ENCODE measurements at places on chromosomes 6 and 20.

GRCh38 chr6:30231067-30231466 is 17.9 kb upstream of the TRIM26 start:
- no peaks in the 10 kb centered on the region for H3K36me3 ChIP-seq
- H3K4me3 ChIP-seq: no peak overlapping the region
- H3K27me3 ChIP-seq: peaks cover 37% of the 10 kb centered on the region
- no peak for DNase-seq

DNA sequence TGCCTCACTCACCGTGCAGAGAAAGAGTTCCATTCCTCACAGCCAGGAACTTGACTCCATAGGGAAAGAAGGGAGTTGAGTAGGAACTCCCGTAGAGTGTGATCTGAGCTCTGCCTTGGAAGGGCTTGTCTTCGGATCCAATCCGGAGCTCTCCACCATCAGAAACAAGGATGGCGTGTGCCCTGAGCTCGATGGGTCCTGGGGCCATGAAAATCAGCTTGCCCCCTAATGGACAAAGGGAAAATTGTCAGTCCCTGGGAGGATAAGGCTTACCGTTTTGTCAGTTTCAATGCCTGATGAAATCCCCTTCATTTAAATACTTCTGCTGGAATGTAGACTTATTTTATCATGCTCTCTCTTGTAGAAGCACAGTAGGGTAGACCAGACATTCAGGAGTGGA is 153.3 kb downstream of the PKHD1 start:
- no peak overlapping the region for H3K4me3 ChIP-seq
- DNase-seq: peak; percentile 28
- H3K4me1 ChIP-seq: no peaks in the 10 kb centered on the region

DNA sequence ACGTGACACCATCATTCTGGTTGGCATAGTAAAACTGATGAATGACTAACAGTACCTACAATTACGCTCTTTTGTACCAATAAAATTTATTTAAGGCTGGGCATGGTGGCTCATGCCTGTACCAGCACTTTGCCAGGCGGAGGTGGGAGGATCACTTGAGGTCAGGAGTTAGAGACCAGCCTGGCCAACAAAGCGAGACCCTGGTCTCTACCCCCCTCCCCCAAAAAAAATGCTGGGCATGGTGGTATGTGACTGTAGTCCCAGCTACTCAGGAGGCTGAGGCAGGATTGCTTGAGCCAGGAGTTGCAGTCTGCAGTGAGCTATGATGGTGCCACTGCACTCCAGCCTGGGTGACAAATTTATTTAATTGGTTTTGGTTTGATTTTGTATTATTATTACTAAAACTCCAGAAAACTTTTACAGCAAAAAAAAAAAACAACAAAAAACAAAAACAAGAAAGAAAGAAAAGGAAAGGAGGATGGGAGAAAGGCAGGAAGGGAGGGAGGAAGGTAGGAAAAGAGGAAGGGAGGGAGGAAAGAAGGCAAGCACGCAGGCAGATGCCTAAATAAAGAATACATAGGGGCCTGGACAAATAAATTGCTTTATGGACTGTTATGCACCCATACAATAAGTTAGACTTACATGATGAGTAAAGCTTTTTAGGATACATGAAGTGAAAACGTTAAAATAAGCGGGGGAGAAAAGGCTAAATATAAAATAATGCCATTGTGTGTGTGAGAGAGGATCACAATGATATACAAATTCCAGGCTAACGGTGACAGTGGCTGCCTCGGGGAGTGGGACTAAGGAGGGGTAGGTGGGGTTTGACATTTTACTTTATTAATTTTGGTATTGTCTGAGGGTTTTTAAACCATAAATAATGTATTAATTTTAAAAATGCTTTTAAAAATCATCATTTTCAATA is 682 bp upstream of the ZSCAN9 start:
- H3K27ac ChIP-seq: peak overlapping the region; percentile 97
- H3K4me1 ChIP-seq: peaks cover 14% of the 10 kb centered on the region
- peaks cover 23% of the 10 kb centered on the region for H3K36me3 ChIP-seq
- DNase-seq: no peak

DNA sequence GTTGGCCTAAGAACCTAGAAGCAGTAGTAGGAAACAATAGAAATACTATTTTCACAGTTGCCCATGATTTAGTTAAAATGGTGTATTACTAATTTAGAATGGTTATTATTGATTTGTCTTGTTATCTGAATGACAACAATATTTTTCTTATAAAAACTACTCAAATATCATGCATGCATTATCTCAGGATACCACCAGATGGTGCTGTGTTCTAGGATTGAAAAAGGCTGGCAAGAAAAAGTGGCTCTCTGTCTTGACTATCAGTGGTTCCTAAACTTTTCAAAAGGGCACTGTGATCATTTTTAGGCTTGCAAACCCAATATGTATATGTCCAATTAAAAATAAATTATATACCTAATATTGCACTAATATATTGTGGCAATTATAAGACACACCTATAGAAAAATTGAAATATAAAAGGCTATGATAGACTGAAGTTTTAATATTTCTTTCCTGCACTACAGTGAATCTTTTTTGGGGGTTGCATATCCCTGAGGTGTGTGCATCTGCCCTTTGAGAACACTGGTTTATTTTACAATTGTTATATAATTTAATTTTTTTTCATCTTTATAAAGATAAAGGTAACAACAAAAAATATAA is 131.7 kb upstream of the MLIP start:
- no peak overlapping the region for H3K27ac ChIP-seq
- no peak overlapping the region for H3K4me3 ChIP-seq
- peaks cover 17% of the 10 kb centered on the region for H3K4me1 ChIP-seq
- H3K36me3 ChIP-seq: no peaks in the 10 kb centered on the region
- H3K27me3 ChIP-seq: no peaks in the 10 kb centered on the region

DNA sequence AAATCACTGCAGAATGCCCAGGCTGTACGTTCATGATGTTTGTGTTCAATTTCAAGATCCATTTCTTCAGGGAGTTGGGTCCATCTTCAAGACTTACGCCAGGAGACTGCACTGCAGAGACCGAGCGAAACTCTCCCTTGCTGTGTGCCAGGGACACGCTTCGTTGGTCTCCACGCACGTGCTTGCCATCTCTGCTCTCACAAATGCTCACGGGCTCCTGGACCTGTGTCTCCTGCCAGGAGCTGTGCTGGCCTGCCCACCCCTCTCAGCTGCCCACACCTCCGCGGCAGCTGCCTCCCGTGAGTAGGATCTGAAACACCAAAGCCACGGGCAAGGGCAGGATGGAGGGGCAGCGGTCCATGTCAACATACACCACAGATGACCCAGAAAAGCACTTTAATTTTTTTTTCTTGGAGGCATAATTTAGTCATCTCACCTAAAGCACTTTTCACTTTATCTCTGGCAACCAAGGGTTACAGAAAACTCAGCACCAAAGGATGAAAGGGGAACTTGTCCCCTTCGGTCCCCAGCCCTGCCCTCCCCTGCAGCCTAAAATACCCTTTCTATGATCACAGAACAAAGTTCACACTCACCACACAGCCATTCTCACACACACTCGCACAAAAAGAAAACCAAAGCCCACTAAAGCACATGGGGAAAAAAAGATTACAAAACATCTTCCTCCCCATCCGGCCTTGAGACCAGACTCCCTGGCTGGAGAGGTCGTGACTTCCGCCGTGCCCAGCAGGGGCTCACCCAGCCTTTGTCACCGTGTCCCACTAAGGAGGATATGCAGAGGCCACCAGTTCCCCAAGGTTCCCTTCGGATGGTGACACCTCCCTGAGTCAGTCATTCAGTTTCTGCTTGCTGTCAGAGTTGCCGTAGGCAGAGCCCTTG is 137.9 kb downstream of the AGPAT4 start:
- no peaks in the 10 kb centered on the region for H3K4me1 ChIP-seq
- no peak overlapping the region for H3K4me3 ChIP-seq
- no peak overlapping the region for H3K27ac ChIP-seq
- H3K36me3 ChIP-seq: peaks cover 6% of the 10 kb centered on the region
- no peaks in the 10 kb centered on the region for H3K27me3 ChIP-seq
- DNase-seq: no peak

DNA sequence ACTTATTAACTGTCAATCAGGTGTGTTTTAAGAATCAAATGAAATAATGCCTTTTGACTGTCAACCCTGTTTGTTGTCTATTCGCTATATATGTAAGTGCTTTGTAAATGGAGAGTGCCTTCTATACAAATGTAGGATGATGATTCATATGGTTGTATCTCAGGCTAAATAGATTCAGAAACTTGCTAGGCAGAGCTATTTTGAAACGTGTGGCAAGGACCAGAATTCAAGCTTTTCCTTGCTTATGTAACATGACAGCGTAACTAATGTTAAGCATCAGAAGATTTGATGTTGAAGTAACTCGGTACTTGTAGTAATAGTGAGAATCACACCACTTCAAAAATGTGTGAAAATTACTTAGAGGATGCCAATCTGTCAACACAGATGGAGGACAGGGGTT is 3.4 kb downstream of the OGFRL1 start:
- no peaks in the 10 kb centered on the region for H3K27me3 ChIP-seq
- H3K4me3 ChIP-seq: no peak overlapping the region
- H3K36me3 ChIP-seq: peaks cover 32% of the 10 kb centered on the region
- peaks cover 31% of the 10 kb centered on the region for H3K4me1 ChIP-seq
- H3K27ac ChIP-seq: peak overlapping the region; percentile 11
- DNase-seq: peak; percentile 24

DNA sequence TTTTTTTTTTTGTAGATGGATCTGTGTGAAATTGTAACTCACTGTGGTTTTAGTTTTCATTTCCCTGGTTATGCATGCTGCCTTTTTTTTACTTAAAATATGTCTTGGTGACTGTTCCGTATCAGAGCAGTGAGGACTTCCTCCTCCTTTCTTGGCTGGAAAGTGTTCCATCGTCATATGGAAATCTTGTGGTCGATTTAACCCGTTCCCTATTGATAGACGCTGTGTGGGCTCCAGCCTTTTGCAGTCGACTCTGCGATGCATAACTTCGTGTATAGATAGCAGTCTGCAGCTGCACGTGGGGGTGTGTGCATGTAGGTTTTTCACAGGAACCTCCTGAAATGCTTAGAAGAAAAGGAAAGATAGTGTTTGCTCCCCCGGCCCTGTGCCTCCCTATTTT is 28.1 kb upstream of the PNPLA1 start:
- peaks cover 30% of the 10 kb centered on the region for H3K27me3 ChIP-seq
- peaks cover under 1% of the 10 kb centered on the region for H3K4me1 ChIP-seq
- H3K27ac ChIP-seq: no peak overlapping the region
- no peak overlapping the region for H3K4me3 ChIP-seq
- no peak for DNase-seq

Measured in MCF 10A (cell line).